Suppressor macrophage treated with lipopolysaccharide for 4 hours (primary cell): ENCODE measurements at places on chromosomes 11 and 22.

- DNase-seq, result peak; percentile 26
Measured at GRCh38 chr11:117597071-117597470, 199.9 kb downstream of the DSCAML1 start.

DNA sequence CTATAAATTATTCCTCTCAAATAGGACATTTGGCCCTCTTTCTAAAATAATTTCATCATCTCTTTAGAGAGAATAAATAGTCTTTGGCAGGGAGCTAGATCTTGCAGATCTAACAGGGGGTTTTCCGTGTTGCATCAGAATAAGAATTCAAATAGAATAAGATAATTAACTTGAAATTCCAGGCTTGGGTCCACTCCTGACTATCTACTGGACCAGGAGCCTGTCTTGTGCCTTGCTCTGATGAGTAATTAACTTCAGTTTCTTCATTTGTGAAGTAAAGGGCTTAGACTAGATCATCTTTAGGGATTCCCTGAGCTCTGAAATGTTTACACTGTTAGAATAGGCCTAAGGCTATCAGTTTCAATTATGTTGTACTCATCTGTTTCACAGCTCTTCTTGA is 23.5 kb upstream of the TMEM123 start:
- DNase-seq, result peak; percentile 83

- no peak for DNase-seq
Measured at GRCh38 chr11:92907671-92908070, 61.8 kb upstream of the MTNR1B start.

DNA sequence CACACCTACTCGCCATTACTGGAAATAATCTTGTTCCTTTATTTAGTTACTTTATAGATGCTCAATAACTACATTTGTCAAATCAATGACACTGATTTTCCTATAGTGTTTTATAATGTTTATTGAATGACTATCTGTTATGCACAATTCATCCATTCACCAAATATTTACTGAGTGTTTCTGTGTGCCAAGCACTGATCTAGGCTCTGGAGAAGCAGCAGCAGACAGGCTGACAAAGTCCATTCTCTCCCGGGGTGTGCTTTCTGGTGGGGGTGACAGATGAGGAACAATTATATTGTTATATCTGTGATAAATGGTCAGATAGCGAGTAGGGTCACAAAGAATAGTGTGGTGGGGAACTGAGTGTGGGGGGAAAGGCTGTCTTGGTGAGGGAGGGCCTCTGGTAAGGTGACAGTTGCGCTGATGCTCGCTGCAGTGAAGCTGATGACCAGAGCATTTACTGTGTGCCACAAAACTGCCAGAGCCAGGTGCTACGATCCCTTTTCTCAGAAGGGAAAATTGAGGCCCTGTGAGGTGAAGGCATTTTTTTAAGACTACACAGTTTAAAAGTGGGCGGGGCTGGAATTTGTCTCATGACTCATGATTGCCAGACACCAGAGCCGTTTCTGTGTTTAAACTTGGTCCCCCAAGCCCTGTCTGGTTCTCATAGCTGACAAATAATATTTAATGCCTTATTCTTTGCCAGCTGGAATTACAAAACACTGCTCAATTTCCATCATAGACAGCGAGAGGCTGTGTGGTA is 10.2 kb downstream of the PACS1 start:
- DNase-seq, result peak; percentile 58

GRCh38 chr11:67290801-67291200 is 1.7 kb downstream of the ANKRD13D start:
- no peak for DNase-seq

DNA sequence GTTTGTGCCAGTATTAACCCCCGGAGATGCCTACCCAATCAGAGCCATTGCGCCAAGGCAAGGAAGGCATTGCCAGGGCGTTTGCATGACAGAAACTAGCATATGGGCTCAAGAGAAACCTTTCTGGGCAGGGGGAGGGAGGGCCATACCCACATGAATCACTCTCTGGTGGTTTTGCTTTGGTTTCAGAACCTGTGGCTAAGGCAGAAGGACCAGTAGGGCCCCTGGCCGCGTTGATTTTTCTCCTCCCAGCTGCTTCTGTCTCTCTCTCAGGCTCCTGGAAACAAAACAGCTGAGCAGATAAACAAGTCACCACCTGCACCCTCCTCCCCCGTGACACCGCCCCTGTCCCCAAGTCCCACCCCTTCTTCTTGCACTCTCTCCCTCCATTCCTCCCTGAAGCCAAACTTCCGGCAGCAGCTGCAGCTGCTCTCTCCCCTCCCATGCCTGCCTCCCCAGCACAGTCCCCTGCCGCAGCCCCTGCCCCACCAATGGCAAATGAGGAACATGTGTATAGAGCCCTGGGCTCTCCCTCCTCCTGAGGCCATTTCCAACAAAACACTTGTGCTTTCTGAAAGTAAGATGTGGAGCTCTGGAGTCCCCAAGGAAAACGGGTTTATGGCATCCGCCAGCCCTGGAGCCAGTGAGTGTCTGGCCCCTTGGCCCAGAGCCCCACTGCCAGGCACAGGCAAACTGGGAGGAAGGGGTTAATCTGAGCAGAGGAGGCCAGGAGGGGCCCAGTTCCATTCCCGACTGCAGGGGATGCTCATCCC is 39.0 kb upstream of the ADA2 start:
- DNase-seq, result peak; percentile 76

- DNase-seq, result peak; percentile 38
Measured at GRCh38 chr22:36977401-36977861, 41.8 kb downstream of the TST start.

DNA sequence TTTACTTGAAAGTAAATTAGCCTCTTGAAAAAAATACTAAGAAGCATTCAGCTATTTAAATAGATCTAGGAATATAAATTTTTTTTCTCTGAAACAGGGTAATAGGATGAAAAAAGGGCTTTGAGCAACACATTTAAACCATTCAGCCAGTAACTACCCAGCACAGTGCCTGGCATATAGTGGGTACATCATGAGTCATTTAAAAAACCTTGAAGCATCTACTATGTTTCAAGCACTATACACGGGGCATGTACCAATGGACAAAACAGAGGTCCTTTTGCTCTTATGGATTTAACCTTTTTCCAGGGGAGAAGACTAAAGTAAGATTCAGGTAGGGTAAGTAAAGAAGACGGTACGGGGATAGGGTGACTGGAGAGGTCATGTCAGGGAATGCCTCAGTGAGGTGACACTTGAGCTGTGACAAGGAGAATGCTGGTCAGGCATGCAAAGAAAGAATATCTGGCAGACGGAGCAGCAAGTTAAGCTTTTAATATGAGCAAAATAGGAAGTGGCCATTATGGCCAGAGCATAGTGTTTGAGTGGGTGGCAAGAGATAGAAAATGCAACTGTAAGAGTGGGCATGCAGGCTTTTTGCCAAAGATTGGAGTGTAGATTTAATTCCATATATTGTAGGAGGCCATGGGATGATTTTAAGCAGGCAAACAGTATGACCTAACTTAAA is 101.1 kb downstream of the HIPK3 start:
- peak; percentile 51 for DNase-seq

- DNase-seq, result no peak
Measured at GRCh38 chr22:39996732-39997131, 2.0 kb downstream of the FAM83F start.
